Cortex of kidney (tissue), 1 donor: ENCODE measurements at places on chromosomes 3 and 15.

- no peak for DNase-seq
These were observed 6.4 kb downstream of the TERC start for GRCh38 chr3:169758359-169758994.

GRCh38 chr3:1380926-1381646 lies 288.3 kb downstream of the CNTN6 start:
- no peak for DNase-seq

GRCh38 chr3:155587581-155587980 lies 157.3 kb downstream of the PLCH1 start:
- DNase-seq = no peak

DNA sequence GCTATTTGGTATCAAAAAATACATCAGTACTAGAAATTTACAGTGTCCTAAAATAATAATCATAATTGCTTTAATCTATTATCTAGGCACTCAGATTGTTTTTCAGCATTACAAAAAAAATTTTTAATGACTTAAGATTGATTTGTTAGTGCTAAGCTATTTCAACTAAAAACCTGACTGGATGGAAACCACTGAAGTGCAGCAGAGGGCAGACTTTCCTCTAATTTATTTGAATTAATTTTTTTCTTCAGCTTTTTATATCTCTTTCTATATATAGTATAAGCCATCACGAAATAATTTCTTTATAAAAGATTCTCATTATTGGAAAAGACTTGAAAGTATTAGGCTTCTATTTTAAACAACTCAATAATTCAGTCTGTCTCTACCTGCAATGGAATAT lies 131.4 kb downstream of the IQCH start:
- DNase-seq = no peak

GRCh38 chr15:90200534-90201129 lies 498 bp upstream of the SEMA4B start:
- DNase-seq = no peak

DNA sequence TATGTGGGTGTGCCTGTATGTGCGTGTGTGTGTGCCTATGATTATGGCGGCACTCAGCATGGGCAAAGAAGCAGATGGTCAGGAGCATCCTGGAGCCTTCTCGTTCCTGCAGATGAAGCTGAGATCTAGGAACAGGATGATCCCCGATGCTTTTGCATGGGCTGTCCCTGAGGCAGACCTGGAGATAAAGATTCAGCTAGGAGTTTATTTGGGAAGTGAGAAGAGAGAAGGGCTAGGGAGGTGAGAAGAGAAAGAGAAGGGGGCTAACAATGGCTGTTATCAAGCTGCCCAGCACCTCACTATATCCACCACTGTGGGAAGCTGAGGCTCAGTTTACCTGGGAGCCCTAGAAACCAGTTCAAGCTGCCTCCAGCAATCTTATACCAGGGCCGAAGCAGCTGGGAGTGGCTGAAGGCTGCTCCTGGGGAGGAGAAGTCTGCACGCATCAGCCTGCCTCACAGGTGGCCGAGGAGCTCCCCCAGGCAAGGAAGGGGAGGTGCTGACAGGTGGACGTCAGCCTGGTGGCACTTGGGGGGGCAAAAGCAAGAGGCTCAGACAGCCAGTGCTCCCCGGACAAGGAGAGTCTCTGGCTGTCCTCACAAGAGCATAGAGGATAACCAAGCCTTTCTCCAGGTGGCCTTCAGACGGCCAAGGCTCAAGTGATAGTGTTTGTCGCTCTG lies 94.0 kb upstream of the IQSEC1 start:
- DNase-seq = no peak

- no peak for DNase-seq
These were observed 617.5 kb downstream of the ZPLD1 start for GRCh38 chr3:103052236-103052830.

- no peak for DNase-seq
These were observed 39.7 kb upstream of the PLOD2 start for GRCh38 chr3:146200461-146201220.

DNA sequence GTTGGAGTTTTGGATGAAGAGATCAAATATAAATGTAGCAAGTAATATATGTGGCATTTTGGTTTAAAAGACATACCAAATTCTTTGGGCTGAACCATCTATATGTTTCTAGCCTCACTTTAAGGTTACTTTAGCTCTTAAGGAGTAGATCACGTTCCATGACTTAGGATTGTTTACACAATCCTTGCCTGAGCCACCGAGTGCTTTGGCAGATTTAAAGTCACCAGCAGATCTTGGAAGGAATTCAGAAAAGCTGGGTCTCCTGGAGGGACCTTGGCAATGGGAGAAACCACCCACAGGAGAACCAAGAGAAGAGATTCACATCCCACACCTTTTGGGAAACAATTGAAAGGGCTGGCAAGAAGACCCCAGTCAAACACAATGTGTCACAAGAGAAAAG lies 54.5 kb downstream of the TM4SF18 start:
- no peak for DNase-seq

GRCh38 chr15:74038707-74039655 lies 43.4 kb downstream of the GOLGA6A start:
- no peak for DNase-seq

- DNase-seq = no peak
These were observed 23.4 kb upstream of the MAP4 start for GRCh38 chr3:48039487-48040190.

GRCh38 chr3:178022599-178022998 lies 513.6 kb upstream of the KCNMB2 start:
- DNase-seq = no peak

GRCh38 chr3:62379321-62379798 lies 6.0 kb upstream of the FEZF2 start:
- DNase-seq = no peak

GRCh38 chr15:23589012-23589411 lies 23.5 kb downstream of the MKRN3 start:
- DNase-seq = no peak

DNA sequence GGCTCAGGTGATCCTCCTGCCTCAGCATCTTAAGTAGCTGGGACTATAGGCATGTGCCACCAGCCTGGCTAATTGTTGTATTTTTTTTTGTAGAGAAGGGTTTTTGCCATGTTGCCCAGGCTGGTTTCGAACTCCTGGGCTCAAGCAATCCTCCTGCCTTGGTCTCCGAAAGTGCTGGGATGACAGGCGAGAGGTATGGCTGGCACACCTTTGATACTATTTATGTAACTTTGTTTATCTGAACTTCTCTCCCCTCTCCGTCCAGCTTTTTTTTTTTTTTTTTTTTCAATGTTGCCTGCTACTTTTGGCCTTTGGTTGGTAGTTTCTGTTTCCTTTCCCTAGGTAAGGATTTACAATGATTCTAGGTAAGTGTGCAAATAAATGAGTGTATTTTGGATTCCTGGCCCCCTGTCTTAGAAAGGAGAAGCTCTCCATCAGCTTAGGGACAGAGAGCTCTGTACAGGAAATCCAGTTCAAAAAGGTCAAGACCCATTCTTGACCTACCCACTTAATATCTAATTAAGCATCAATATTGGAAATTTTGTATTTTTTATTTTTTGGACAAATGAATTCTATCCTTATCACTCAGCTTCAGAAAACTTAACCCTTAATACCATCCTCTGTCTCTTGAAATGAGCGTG lies 6.8 kb downstream of the ARL6IP5 start:
- no peak for DNase-seq

- no peak for DNase-seq
These were observed 42.5 kb downstream of the TAMM41 start for GRCh38 chr3:11803977-11804892.

GRCh38 chr3:71689291-71689690 lies 35.9 kb downstream of the EIF4E3 start:
- DNase-seq = no peak

GRCh38 chr3:127908951-127909350 lies 6.1 kb upstream of the KBTBD12 start:
- DNase-seq = no peak

- DNase-seq = no peak
These were observed 514.7 kb upstream of the SGO1 start for GRCh38 chr3:20700714-20701113.

DNA sequence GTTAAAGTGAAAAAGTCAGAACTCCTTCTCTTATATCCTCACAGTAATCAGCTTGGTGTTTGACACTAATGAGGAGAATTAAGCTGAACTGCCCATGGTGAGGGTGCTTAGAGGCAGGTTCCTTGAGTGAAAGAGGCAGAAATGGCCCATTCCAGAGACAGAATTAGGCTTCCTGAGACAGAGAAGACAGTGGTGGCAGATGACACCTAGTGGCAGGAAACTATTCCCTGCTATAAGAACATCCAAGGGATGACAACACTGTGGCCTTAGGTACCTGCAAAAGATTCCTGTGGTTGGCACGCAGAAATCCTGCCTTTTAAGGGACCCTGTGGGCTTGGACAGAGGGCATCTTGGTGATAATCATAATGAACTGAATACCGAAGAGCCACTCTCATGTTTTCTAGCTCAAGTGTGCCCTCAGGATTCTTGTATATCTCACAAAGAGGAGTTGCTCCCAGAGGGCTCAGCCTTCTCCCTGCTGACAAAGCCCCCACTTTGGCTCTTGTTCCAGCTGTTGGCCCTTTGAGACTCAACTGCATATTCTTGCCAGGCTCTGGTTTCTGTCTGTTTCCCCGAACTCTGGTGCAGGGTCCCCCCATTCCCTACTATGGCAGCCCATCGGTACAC lies 56.0 kb downstream of the KBTBD12 start:
- no peak for DNase-seq

DNA sequence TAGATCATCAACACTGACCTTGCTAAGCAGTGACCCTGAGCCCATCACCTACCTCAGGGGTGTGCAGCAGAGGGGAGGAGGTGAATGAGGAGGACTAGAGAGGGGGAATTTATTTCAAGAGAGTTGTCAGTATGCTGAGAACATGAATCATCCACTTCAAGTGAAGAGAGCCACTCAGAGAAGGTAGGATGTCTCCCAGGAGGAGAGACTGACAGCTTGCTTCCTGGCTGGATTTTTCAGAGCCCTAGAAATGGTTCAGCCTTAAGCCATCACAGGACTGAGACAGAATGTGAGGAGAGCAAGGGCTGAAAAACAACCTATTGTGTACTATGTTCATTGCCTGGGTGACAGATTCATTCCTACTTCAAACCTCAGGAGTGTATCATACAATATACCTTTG lies 34.8 kb downstream of the CCNL1 start:
- no peak for DNase-seq

- no peak for DNase-seq
These were observed 8.0 kb downstream of the FBLN2 start for GRCh38 chr3:13556917-13557316.

- DNase-seq = no peak
These were observed 61.4 kb downstream of the SMAD6 start for GRCh38 chr15:66763186-66764071.

DNA sequence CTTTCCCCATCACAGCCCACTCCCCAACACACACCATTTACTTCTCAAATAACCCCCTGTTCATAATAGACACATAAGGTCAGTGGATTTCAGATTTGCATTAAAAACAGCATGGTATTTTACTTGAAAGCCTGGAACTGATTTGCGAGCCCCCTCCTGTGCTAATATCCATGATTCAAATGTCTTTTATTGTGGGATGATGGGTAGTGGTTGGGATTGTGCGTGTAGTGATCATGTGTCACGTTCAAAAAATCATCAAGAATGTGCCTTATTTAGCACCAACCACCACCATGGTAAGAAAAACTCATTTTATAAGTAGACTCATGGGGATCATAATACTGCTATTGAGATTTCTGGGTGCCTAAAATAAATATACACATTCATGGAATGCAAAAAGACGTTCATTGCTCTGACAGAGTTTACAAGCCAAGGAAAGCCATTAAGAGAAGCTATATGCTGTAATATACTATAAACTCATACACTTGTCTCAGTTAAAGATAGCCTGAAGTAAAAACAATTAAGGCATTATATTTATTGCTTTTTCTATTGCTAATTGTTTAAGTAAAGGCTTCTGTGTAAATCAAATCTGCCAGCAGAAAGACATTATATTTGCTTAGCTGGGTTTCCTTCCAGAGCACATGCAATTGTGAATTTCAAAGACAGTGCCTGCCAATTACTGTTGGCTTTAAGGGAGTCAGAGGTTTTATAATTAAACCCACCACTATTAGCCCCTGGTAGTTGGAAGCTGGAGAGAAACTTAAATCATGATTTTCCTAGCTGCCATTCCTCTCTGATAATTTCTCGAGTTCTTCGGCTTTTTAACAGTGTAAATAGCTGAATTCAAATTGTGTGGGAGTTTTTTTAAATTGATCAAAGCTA lies 4.0 kb downstream of the TRAT1 start:
- DNase-seq = no peak

DNA sequence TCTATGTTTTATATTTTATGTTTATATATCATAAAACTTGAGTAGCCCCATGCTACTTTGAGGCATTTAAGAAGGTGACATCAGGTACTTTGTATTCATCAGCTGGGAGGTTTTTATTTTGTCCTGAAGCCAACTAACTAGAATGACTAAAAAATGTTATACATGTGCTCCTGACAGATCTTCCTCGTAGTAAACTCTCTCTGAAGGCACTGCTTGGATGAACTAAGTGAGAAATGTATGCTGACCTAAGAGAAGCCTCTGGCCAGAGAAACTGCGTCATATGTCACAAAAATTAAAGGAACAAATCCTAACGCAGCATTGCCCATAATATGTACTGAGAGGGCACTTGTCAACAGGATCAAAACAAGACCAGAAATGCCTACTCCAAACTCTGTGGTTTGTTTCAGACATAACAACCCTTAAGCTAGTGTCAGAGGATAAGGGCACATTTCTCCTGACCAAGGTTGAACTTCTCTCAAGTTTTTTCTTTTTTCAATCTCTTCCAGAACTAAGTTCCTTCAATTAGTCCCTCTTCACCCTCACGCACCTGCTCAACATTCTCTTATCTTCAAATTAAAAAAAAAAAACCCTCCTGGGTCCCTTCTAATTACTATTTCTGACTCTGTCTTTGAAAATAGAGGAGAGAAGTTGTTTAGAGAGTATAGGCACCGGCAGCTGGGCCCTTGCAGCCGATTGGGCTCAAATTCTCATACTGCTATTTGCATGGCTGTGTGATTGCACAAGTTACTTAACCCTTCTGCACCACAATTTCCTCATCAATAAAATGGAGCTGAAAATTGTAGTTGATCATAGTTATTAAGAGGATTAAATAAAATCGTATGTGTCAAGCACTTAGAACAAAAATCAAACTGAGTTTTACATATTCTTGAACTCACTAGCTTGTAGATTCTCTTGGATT lies 159.0 kb downstream of the FRMD5 start:
- no peak for DNase-seq

DNA sequence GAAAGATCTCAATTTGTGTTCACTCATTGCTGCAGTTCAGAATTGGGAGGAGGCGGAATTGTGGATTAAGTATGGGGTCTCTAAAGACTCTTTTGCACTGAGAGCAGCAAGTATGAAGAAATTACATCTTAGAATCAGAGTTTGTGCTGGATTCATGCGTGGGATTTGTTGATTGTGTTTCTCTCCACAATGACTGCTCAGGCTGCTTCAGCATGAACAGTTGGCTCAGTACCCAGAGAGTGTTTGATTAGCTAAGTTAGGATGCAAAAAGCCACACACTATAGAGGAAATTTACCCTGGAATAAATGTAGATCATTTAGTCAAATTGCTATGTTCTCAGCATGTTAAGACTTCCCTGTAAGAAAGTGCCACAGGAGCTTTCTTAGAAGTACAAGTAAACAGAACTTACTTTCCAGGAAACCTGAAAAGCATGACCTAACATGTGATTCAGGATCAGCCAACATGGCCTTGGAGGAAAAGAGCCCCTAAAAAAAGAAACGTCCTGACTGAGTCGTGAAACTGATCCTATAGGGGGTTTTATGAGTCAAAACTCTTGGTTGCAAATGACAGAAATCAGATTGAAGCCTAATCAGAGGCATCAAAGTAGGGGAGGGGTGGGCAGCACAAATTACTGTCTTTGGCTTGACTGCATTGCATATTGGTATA lies 32.6 kb downstream of the HHLA2 start:
- DNase-seq = no peak
